ENCODE measurements at places on chromosomes 12 and 14. TPM values are rescaled to one million over a fixed set of nuclear protein-coding genes. Genes with fewer than 3 reads are reported as not detected.

The VPS29 gene
- total RNA-seq = 74.9 TPM

The ACRBP gene
- total RNA-seq = 0.74 TPM

The ALX1 gene
- 2.0 TPM for total RNA-seq

The PLEKHG7 gene
- total RNA-seq = not detected

The ARHGEF25 gene
- 28.7 TPM for total RNA-seq

The DDHD1 gene
- total RNA-seq = 17.4 TPM

The KRT73 gene
- total RNA-seq = not detected

The ARHGAP9 gene
- 28.7 TPM for total RNA-seq

The DDN gene
- total RNA-seq = not detected

Data from vagina (tissue), 2 donors.